Fibroblast of upper back skin (primary cell): ENCODE measurements at places on chromosomes 4 and X.

GRCh38 chr4:48163746-48164145 lies 29.7 kb upstream of the TXK start:
- no peak for DNase-seq

DNA sequence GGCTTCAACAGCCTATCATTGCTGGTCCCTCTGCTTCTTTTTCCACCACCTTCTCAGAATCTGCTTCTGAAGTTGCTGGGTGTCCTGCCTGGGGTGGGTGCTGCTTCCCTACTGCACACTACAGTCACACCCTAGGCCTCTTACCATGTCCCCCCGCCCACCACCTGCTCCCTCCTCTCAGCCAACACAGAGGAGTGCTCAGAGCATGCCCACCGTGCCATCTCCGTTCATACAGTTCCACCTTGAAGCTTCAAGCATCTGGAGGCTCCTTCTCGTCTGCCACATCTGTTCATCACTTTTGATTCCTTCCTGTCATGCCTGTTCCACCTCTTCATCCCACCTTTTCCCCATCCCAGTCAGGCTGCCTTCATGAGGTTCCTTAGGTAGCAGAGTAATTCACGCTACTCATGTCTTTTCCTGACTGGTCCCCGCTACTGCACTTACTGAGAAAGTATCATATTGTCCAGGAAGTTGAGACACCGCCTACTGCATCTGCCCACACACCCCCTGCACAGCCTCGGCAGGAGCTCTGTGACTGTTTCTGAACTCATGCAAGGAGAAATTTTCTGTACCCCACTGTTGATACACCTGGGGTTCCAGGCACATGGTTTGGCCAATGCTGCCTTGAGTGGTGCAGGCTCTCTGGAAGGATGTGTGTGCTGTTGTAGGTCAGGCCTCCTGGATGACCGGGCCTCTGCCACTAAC lies 39.5 kb downstream of the HADH start:
- DNase-seq = no peak

DNA sequence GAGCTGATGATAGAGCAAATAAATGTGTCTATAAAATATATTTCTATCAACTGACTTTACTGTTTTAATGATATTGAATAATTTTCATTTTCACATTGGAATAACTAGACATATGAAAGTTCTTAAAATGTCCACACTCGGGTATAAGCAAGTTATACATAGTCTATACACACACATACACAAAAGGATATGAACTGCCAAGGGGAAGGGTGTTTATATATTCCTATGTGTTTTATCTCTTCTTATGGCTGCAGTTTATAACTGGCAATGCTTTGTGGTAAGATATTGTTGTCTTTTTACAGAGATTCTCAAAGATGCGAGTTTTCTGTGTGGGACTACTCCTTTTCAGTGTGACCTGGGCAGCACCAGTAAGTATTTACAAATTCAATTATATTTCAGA lies 1.6 kb downstream of the MEPE start:
- no peak for DNase-seq

GRCh38 chrX:132409780-132410556 lies 78.9 kb downstream of the MBNL3 start:
- no peak for DNase-seq

DNA sequence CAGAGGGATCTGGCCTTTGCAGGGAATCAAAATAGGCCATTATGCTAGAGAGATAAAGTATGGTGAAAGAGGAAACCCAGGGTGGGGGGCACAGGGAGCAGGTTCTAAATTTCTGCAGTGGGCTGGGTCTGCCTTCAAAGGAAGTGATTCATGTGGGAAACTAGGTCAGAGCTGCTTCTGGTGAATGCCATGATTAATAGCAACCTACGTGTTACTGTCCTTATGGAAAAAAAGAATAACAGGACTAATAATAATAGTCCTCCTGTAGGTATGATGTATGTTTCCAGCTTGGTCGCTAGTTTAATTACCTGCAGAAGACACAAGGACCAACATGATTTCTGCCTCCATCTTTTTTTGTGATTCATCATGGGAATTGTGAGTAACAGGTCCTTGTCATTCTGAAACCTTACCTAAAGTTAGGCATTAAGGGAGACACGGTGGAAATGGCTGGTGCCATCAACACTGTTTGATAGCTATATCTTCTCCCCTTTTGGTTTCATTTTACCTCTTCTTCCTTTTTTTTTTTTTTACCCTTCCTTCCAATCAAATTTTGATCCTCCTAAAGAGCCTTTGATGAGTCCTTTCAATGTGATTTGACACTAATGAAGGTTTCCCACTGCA lies 180.4 kb downstream of the CPEB2 start:
- DNase-seq = no peak

DNA sequence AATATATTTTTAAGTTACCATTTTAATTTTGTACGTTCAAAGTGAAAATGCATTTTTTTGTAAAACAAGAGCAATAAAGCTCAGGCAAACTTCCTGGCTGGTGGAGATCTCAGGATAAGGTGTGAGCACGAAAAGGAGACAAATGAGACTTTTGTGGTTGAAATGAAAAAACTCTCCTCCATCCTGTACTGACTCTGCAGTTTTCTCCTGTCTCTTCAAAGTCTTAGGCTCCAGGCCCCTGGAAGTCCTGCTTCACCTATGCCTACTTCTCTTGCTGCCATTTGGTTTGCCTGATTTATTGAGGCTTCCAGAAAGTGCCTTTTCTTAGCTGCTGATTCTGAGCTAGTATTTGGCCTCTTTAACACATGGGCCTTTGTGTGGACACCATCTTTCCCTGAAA lies 77.7 kb downstream of the MAML3 start:
- DNase-seq = no peak

- DNase-seq = no peak
Observed at GRCh38 chr4:7747062-7747385, 192.6 kb downstream of the AFAP1 start.
